H9 (cell line): ENCODE measurements at places on chromosomes 12 and 14. TPM values are rescaled to one million over a fixed set of nuclear protein-coding genes. Genes with fewer than 3 reads are reported as not detected.

The RAB2B gene
- total RNA-seq, result 26.2 and 27.9 TPM in 2 replicates

The MYF5 gene
- total RNA-seq, result not detected in 2 replicates

The NEK9 gene
- 56.5 and 61.4 TPM in 2 replicates for total RNA-seq

The VDR gene
- 0.61 and 0.70 TPM in 2 replicates for total RNA-seq

The PDE3A gene
- total RNA-seq, result 3.0 TPM in 2 replicates
